ENCODE measurements at places on chromosomes 7 and 10.

DNA sequence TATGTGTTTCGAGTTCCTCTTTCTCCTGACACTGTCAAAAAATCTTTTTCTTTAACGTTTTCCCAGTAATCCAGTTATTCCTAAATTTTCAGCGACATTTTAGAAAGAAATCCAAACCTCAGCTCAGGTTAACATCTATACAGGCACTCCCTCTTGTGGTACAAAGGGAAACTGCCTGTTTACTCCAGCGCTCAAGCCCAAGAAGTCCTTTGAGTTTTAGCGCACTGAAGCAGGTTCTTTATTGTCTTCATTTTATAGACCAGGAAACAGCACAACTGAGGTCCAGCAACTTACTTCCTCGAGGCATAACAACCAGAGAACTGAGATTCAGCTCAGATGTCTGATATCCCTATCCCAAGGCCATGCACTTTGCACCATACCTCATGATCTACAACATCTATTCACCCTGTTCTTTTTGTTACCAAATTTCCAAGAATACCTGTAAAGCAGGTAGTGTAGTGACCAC, 287.2 kb upstream of the MKLN1 start:
- no peak for DNase-seq

DNA sequence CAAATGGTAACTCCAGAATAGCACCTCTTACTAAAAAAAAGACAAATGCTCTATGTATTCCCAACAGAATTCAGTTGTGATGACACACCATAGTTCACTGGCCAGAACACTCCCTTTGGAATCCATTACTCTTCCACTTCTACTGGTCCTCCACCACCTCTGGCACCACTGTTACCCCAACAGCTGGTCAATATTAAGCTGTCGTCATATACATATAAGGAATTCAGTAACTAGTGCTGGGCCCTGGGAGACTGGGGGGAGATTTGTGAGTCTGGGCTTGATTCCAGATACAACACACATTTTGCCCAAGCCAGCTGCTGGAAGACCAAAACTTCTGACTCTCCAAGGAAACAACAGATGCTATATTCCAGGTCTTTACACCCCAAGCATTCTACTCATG, 26.0 kb upstream of the ITGA8 start:
- DNase-seq: no peak

DNA sequence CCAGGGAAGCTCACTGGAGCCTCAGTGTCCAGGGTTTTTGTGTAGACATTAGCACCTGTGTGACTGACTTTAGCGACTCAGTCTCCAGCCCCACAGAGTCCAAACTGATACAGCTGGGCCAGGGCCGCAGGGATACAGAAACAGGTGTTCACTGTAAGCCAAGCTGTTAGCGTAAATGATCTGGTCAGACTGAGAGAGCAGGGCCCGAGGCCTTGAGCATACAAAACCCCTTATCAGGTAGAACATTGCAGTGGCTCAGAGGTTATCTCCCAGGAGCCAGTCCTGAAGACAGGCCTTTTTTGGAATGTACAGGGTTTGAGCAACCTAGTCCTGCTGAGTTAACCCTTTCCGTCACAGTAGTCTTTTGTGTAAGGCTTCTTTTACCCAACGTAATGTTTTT, 25.0 kb downstream of the LHPP start:
- DNase-seq: no peak

- DNase-seq: no peak
Measured at GRCh38 chr7:97844036-97844435, 28.2 kb downstream of the ASNS start.

DNA sequence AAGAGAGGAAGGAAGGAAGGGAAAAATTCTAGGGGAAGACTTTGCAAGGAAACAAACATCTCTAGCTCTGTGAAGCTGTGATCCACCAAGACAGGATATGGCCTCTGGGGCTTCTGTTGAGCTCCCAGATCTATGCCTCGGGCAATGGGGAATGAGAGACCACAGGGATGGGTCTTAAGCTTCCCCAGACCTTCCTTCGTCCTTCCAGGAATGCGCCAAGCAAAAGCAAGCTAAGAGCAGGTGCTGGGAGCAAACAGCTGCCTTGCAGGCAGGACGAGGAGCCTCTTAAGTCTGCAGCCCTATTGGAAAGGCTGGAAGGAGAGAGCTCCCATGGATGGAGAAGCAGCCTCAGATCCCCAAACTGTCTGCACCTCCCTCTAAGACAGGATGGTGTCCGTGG, 21.9 kb upstream of the ELN start:
- no peak for DNase-seq

DNA sequence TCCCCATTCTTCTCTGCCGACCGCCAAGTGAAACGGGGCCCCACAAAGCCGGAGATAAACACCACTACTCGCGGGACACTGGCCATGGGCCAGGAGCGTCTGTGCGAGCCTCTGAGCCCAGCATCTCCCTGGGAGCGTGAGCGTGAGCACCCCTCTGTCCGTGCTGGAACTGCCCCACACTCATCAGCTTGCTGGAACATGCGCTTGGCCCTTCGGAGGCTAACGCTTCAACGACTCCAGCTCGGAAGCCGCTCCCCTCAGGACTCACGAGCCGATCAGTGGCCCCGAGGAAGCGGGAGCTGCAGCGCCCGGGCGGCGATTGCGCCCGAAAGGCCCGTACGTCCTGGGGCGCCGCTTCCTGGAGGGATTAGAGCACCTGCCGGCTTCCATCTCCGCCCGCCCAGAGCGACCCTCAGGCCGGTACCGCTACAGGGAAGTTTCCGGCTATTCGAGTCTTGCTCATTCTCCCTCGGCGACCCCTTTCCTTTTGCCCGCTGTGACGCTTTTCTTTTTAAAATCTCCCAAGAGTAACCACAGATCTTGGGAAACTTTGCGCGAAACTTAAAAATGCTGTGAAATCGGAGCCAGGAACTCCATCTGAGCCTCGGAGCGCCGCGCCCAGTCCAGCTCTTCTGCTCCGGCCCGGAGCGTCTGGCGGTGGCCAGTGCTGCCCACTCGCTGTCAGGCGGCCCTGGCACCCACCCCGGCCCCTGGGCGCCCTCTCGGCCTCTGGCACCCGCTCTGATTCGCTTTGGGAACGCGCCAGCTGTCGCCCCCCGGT, 1.0 kb downstream of the TLL2 start:
- no peak for DNase-seq

GRCh38 chr7:47783456-47784223, 164.6 kb downstream of the PKD1L1 start:
- DNase-seq: no peak

DNA sequence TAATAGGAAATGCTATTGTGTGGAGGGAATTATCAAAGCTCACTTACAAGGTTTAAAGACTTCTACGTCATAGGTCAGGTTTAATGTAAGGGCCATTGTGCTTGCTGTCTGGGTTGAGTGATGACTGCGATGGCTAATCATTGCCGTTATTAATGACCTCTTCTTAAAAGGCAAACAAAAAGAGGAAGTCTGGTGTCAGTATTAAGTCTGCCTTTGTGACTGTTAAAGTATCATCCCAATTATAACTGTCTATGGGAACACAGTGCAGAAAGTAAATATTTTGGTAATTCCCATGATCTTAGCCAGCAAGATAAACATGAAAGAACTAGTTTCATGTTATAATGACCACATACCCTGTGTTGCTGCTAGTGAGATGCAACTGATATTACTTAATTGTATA, 382.4 kb downstream of the BBS9 start:
- DNase-seq: no peak

GRCh38 chr7:27685209-27685608, 22.5 kb upstream of the HIBADH start:
- DNase-seq: no peak

DNA sequence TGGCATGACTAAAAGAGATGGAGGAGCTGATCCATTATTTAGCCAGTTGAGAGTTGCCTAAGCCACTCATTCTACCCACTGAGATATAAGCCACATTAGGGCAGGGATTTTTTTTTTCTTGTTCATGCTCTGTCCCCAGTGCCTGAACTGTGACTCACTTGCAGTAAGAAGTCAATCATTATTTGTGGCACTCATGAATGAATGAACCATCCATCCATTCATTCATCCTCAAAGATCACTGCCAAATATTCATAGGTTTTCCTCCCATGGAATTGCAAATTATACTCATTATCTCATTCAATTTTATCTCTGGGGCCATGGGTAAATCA, 22.8 kb upstream of the ARID5B start:
- DNase-seq: no peak

DNA sequence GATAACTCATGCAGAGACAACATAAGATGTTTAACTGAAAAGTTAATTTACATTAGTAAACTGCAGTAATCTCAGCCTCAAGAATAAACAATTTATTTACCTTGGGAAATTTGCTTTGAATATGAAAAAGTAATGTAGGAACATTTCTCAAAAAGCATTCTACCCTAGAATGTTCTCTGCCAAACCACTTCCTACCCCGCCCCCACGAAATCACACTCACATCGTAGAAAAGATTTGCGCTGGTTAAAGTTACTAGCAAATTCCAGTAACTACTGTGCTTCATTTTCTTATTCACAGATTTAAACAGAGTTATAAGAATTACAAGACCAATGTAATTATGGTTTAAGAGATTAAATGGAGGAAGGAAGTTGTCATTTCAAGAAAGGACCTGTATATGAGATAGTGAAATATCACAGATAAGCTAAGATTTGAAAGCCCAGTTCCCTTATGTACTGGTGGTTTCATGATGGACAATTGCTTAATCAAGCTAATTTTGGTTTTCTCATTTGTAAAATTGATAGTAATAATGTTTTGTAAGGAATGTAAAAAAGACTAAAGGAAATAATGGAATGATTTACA, 175.4 kb downstream of the GNAI1 start:
- no peak for DNase-seq

DNA sequence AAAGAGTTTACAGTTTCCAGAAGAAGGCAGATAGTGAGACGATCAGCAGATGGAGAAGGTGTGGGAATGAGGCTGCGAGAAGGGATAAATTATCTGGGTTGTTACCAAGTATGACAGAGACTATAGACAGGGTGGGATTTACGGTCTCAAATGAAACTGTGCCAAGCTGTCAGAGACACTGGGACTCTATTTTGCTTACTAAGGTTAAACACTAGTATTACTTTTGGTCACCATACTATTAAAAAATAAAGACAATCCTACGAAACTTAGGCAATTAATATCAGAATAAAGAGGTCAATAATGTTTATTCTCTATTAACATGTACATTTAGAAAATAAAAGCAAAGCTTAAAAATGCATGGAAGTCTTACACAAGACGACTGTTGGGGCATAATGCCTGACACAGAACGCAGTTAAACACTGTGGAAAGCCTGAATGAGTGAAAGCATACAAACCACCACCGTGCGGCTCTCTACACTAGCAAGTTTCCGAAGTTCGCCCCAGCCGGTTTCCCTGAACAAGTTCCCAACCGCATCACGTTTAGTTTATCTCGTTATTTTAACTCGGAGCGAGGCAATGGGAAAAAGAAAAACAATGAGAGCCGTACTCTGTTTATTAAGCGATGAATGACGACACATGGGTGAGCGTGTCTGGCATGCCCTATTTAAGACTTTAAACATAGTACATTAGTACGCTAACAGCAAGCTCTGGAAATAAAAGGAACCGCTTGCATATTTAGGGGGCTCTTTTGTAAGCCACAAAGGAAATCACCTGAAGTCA, 909 bp upstream of the CC2D2B start:
- peak; percentile 19 for DNase-seq

DNA sequence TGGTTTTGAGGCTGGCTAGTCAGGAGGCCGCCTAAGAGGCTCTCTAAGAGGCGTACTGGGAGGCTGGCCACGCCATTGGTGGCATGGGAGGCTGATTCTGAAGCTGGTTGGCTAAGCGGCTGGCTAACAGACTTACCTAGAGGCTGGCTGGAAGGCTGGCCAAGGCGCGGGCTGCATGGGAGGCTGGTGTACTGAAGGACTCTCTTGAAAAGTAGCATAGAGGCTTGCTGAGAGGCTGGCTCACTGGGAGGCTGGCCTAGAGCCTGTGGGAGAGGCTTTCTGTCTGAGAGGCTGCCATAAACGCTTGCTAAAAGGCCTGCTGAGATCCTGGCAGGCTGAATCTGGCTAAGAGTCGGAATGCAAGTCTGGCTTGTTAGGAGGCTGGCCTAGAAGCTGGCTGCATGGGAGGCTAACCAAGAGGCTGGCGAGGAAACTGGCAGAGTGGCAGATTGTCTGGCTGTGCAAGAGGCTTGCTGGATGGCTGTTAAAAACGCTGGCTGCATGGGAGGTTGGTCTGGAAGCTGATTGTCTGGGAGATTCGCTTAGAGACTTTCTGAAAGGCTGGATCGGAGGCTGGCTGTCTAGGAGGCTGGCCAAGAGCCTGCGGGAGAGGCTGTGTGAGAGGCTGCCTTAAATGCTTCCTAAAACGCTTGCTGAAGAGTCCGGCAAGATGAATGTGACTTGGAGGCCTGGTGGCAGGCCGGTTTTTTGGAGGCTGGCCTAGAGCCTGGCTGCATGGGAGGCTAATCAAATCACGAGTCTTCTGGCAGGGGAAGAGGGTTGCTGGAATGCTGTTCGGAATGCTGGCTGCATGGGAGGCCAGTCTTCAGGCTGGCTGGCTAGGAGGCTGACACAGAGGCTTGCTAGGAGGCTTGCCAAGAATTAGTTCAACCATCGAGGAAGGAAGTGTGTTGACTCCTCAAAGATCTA, 134.2 kb downstream of the OR13A1 start:
- no peak for DNase-seq

DNA sequence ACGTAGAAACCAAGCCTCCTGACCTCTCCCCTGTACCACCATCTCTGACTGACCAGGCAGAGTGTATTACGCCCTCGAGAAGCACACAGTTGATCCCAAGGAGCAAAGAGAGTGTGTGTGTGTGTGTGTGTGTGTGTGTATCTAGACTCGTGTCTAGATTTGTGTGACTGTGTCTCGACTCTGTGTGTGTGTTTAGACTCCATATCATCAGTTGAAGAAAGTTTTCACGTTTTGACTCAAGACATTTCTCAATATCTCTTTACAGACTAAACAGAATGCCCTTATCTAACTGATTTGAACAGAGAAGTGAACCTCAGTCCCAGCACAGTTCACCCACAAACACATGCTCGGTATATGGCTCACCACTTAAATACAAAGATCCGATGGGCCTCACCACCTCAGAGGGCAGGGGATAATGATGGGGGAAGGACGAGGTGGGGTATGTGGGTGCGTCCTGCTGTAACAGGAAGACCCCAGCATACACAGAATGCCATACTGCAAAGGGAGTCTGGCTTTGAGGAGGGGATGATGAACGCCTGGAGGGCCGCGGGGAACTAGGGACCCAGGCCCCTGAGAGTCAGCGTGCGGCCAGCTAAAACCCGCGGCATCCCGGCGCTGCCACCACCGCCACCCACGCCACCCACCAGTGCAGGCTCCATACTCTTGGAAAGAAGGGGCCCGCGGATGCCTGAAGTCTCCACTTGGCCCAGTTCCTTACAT, 780 bp downstream of the ALDH18A1 start:
- peak; percentile 4 for DNase-seq

GRCh38 chr10:129891806-129892205, 72.3 kb downstream of the EBF3 start:
- no peak for DNase-seq
